ENCODE measurements at places on chromosomes 3 and 15.

DNA sequence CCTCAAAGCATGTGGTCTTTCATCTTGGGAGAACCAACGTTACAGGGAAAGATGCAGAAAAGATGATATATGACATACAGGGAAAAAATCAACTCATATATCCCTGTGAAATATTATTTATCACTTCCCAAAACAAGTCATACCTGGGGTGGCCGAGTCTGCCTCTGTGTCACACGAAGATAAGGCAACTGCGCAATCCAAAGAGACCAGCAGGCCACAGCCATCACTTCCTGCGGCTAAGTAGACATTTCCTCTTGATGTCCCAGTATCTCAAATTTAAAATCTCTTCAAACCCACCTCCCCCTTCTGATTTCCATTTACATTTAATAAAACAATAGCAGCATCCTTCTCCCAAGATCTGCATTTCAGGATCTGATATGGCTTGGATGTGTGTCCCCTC, 71.5 kb downstream of the IGF2BP2 start:
- DNase-seq, result no peak

GRCh38 chr3:63151897-63152296, 126.2 kb upstream of the SYNPR start:
- DNase-seq, result no peak

GRCh38 chr15:93899817-93900216, 331.5 kb upstream of the MCTP2 start:
- no peak for DNase-seq

DNA sequence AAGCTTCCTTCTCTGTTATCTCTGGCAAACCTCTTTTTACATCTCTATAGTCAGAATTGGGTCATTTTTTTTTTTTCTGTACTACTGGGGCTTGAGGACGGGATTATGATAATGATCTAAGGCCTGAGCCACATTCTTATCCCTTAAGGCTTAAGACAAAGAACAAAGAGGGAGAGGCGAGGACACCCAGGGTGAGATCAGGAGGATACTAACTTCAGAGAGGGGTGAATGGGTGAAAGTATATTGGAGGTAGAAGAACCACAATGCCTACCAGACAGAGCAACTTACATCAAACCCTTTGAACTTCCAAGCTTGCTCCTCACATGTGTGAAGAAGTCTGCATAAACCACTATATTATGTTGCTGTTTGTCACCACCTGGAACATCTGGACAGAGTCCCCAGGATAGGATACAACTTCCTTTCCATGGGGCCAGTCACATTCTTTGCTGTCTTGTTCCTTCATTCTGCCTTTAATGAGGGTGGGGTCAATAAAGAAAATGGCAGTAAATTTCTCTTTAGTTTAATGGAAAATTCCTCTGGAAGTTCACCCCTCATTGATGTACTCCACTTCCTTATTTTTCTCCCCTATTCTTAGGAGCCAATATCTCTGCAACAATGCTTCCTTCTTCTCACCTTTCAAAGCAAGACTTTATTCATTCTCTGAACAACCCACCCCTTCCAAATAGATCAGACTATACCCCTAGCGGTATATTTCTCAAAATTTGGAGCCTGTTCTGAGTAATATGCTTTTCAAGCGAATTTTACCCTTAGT, 9.1 kb upstream of the PDCD6IP start:
- DNase-seq, result no peak

- DNase-seq, result no peak
Measured at GRCh38 chr3:50435371-50436113, 67.9 kb downstream of the CACNA2D2 start.

GRCh38 chr15:50355980-50356379, 982 bp upstream of the GABPB1 start:
- DNase-seq, result no peak

DNA sequence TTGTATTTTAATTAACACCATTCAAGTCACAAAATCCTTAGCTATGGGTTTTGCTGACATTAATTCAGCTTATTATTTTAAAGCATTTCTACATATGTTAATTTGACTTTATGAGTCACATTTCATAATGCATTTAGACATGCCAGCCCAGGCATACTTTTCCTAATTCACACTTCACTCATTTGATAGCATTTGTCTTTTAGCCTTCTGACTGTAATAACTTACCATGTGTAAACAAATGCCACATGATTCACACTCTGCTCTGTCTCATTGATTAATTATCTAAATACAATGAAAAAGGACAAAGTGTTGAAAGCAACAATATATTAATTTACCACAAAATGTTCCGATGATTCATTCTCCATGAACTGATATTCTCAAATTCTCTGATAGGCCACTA, 927.8 kb upstream of the EPHA6 start:
- no peak for DNase-seq

GRCh38 chr3:141330718-141331376, 37.5 kb upstream of the ZBTB38 start:
- no peak for DNase-seq

- DNase-seq, result no peak
Measured at GRCh38 chr3:105274958-105275357, 91.8 kb upstream of the ALCAM start.

GRCh38 chr3:115761927-115762305, 138.6 kb downstream of the GAP43 start:
- DNase-seq, result no peak

DNA sequence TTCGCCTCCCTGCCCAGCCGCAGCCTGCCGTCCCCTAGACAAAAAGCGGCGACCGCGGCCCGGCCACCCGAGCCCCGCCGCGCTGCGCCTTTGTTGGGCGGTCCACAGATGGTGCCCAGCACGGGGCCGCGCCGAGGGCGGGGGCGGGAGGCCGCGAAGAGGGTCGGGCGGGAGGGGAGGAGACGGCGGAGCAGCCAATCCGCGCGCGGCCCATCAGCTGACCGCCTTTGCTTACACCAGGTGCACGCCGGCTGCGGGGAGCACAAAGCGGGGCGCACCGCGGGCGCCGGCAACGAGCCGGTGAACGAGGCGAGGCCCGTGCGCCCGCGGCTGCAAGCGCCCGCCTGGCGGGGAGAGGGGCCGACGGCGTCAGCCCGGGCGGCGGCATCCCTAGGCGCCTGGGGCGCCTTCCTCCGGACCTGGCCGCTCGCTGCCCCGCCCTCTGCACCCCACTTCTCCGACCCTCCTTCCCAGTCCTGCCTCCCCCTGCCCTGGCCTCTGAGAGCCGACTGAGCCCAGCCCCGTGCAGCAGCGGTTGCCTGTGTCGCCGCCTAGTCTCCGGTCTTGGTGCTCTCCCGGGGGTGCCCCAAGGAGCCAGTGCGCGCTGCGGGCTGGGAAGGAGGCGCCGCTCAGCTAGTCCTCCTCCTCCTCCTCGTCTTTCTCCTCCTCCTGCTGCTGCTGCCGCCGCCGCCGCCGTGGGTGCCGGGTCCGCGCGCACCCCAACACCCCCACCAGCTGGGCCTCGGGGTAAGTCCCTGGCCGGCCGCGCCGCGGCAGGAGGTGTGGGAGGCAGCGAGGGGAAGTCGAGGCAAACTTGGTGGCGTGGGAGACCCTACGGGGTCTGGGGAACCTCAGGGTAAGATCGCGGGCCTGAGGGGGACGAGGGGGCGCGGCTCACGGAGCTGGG, at the start of gene LRRN1:
Gene LRRN1, plus strand, starts transcription at position 259 of the 907 bp plus-strand sequence. CDS start 45,211 bp downstream, outside the sequence.
- peak; percentile 22 for DNase-seq

GRCh38 chr3:11629716-11630115, 14.0 kb downstream of the VGLL4 start:
- DNase-seq, result no peak

GRCh38 chr3:177427540-177427939, 230.3 kb upstream of the TBL1XR1 start:
- no peak for DNase-seq

DNA sequence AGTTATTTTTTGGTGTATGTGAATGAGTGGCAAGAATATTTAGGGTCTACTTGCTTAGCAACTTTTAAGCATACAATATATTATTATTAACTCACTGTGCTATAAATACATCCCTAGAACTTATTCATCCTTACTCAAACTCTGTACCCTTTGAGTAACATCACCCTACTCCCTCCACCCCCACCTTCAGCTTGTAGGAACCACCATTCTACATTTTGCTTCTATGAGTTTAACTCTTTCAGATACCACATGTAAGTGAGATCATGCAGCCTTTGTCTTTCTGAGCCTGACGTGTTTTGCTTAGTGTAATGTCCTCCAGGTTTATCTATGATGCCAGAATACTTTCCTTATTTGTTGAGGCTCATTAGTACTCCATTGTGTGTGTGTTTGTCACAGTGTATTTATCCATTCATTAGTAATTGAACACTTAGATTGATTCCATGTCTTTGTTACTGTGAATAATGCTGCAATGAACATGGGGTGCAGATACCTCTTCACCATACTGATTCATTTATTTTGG, 526.9 kb downstream of the PYDC2 start:
- DNase-seq, result no peak

GRCh38 chr15:62506217-62506805, 341.2 kb upstream of the C2CD4B start:
- no peak for DNase-seq

- DNase-seq, result no peak
Measured at GRCh38 chr3:123080864-123081562, 14.2 kb downstream of the PDIA5 start.

DNA sequence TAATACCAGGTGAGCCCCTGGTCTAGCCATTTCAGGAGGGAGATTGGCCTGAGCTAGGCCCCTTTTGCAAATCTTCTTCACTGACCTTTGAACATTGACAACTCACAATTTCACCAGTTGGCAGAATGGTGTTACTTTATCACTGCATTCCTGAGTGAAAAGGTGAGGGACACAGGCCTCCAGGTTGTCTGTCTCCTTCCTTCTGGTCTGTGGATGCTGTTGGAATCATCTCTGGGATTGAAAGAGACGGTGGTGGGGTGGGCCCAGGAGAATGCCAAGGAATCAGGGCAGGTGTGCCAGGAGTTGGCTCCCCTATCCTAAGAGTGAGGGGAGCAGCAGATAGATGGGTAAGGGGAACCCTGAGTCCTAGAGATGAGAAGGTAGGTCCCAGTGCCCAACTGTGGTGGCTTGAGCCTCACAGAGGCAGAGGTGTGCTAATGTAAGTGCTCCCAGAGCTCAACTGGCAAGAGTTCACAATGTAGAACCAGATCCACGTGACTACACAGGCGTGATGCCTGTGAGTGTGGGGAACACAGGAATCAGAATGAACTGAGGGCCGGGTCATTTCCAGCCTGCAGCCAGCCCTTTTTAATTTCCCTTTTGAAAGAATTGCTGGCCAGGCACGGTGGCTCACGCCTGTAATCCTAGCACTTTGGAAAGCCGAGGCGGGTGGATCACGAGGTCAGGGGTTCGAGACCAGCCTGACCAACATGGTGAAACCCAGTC, 11.2 kb downstream of the C3orf62 start:
- no peak for DNase-seq

DNA sequence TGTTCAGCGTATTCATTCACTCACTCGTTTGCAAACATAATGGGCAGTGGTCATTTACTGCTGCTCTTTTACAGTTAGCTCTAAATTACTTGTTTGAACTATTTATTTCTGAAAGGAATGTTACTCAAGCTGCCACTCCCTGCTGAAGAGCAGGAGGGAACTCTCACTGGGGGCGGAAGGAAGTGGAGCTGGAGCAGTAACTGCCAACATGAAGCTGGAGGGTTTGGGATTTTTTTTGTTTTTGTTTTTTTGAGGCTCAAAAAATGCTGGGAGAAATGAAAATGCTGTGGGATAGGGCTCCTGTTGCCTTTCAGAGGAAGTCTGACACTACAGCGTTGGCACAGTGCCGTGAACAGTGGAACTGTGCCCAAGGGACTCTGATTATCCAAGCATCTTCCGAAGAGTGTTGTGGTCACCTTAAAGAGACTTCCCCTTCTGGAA, 44.1 kb downstream of the SENP2 start:
- no peak for DNase-seq

DNA sequence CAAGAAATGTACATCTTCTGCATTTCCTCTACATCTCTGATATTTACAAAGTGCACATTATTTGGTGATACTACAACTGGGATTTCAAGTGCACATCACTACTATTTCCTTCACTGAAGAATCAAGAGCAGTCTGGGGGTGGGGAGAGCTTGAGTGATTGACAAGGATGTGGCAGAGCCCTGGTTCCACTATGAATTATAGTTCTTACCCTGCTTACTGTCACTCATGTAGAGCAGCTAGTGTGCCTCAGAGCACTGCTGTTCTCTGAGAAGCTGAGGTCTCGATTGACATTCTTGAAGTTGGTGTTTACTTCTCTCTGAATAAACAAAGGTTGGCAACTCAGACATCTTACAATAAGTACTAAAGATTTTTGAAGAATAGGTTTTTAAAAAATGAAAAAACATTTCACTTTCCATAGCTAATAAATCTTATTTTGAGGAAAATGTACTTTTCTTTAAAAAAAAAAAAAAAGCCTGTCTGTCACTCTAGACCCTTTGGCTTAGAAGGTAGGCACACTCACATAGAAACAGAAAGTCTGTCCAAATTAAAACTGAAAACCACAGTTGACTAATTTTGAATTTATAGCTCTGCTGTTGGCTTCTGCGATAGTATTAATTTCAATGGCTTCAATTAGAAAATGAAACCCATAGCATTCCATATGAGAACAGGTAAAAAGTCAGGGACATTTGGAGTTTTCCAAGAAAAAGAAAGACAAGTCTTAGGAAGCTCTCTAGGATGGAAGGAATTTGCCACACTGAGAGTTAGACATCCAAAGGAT, 5.6 kb downstream of the GREM1 start:
- no peak for DNase-seq
